Activated CD4-positive, alpha-beta T cell treated with anti-CD3 and anti-CD28 coated beads, Interleukin-2, amount 10 ng/mL, durations not matched to agents 7 days and 5 days (primary cell): ENCODE measurements at places on chromosomes 1 and 21. TPM values are rescaled to one million over a fixed set of nuclear protein-coding genes. Genes with fewer than 3 reads are reported as not detected.

DNA sequence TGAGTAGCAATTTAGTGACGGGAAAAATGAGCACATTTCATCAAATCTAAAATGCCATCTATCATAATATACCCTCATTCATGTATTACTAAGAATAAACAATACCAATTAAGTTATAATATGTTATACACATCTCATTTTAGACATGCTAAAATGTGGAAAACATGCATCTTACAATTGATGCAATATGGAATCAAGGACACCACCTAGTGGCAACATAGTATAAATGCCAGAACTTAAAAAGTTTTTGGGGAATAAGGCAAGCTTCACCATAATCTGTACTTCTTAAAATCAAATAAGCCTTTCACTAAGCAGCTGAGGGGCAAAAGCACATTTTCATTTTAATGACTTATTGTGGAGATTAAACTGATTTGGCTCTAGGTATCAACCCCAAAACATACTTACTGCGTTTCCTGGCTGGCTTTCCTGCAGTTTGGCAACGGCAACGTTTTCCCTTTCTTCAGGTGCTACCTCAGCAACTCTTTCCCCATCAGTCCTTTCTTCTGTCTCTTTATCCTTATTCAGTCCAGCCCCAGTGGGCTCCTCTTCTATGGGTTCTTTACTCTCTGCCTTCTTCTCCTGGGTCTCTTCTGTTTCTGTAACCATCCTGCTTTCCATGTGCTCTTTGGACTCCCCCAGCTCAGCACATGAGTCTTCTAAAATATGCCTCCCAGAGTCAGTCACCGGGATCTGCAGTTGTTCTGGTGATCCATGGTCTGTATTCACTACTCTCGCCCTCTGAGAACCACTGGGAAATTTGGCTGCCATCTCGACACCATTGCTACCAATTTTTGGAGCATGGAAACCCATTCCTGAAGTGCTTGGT lies 11.4 kb downstream of the SDE2 start:
- DNase-seq = peak; percentile 26

KLF17 gene
- not detected for total RNA-seq

DNA sequence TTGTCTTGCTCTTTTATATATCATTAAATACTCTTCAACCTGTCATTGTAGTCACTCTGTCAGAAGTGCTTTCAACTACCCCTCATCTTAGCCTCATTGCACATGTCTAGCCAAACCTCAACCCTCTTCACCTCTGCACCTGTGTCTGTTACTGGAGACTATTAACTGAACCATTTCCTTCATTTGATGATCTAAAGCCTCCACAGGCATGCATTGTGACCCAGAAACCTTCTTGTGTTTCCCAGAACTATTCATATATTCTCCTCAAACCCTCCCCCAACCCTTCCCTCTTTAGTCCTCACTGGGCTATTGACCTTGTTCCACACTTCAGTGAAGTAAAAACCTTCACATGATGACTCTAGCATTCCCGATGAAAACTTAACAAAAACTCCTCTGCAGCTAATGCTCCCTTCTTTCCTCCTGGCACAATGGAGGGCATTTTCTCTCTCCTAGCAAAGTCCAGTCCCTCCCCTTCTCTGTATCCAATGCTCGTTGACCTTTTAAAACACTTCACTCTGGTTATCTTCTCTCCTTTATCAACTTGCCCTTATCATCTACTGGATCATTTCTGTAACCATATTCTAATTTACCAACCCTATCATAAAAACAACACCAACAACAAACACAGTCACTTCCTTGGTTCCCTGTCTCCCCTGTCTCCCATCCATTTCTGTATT lies 86.1 kb downstream of the BACH1 start:
- DNase-seq = no peak

ZBTB8A gene
- 0.20 TPM for total RNA-seq

CA6 gene
- 0.31 TPM for total RNA-seq

CLDN17 gene
- total RNA-seq = not detected

- DNase-seq = peak; percentile 46
Observed at GRCh38 chr1:86741947-86742572, 37.7 kb downstream of the SH3GLB1 start.

SYT2 gene
- not detected for total RNA-seq

DNA sequence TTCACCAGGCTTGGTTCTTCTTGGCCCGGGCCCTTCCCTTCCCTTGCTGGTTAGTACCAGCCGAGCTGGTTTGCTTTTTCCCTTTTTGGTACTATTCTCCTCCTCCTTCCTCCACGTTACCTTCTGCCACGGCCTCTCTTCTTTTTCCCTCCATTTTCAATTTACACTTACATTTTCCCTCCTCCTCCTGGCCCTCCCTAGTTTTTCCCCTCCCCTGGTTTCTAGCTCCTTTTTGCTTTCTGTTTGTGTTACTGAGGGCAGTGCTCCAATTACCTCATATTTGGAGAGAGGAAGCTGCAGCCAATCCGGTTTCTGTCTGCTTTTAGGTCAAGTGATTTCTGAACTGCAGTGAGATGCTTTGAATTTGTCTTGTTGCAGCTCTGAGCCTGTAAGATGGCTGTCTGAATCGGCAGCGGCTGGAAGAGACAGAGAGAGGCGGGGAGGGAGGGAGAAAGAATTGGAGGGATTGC lies 63.7 kb downstream of the MACF1 start:
- peak; percentile 21 for DNase-seq

GRCh38 chr1:222047366-222047765 lies 305.5 kb upstream of the DUSP10 start:
- DNase-seq = no peak

DNA sequence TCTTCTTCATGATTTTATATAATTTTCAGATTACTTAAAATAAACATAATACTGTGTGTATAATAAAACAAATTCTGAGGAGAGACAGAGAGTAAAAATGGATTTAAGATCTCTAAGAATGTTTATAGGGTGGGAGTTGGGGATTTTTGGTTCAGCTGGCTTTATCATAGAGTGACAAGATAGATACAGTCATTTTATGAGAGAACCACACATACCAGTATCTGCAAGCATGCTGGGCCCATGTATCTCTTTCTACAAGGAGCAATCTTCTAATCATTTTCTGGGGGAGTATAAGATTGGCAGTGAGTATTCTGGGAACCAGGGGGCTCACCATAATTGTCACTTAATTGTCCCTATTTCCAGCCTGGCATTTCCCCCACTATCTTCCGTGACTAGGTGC lies 64.3 kb upstream of the DUSP10 start:
- DNase-seq = no peak

GRCh38 chr1:21634806-21635535 lies 34.2 kb downstream of the RAP1GAP start:
- no peak for DNase-seq

DNA sequence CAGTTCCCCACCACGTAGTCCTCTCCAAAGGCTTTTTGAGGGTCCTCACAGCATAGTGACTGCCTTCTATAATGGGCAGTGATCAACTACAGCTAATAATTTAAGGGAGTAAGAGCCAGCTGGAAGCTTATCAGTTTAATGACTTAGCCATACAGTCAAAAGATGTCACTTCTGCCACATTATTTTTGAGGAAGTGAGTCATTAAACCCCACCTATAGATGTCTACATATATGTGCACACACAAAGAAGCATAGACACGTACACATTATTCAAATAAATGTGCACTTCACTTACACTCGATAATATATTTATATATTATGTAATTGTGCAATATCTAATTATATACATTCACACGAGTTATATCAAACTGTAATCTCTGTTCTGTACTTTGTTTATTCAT lies 1704.7 kb downstream of the KCNT2 start:
- no peak for DNase-seq

DNA sequence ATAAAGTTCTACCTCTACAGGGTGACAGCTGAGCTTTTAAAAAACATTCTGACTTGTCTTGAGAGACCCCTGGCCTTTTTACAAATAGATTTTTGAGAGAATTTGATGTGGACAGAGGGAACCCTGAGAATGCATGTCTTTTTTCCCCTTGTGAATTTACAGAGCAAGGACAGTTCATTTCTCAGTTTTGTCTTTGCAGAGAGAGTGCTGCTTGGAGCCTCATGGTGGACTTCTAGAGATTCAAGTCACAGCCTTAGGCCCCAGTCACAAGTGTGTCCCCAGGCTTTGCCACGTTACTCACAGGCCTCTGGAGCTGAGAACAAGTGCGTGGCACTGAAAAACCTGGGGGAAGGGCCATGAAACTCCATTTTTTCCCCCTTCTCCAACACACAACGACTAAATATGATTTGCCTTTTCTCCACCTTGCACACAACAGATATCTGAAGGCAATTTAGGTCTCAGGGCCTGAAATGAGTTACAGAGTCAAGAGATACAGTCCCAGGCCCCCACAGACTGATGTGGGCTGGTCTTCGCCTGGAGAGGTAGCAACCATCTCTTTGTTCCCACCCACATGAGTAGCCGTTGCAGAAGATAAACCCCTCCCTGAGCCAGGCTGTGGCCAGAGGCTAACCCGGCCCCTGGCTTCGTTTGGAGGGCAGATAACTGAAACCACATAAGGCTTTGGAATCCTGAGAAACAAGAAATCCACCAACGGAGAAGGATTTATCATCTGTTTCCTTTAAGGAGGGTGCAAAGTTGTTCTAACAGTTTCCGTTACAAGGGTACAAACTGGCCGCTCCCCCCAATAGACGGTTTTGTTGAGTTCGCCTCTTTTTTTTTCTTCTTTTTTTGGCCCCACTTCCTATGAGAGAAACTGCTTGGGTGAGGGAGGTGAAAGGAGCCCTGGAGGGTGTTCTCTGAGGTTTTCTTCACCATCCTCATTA lies 1.0 kb upstream of the PIGV start:
- peak; percentile 32 for DNase-seq

DNA sequence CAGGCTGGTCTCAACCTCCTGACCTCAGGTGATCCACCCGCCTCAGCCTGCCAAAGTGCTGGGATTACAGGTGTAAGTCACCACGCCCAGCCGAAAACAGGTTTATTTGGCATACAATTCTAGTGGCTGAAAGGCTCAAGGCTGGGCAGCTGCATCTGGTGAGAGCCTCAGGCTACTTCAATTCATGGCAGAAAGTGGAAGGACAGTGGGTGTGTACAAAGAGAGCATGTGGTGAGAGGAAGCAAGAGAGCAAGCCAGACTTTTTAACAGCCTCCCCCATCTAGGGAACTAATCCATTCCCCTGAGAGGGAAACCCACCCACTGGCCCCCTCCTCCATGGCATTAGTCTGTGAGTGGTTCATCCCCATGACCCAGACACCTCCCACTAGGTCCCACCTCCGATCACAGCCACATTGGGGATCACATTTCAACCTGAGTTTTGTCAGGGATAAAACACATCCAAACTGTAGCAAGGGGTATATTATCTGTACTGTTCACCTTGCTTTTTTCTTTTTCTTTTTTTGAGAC lies 9.5 kb downstream of the BMP8A start:
- DNase-seq = no peak

- no peak for DNase-seq
Observed at GRCh38 chr1:79667166-79667565, 660.6 kb upstream of the ADGRL4 start.

- DNase-seq = no peak
Observed at GRCh38 chr1:168893359-168893801, 164.4 kb upstream of the DPT start.

COL9A2 gene
- 1.9 TPM for total RNA-seq

OR2G6 gene
- total RNA-seq = not detected

OTUD7B gene
- total RNA-seq = 10.6 TPM

NEGR1 gene
- total RNA-seq = not detected

KIAA0040 gene
- 67.1 TPM for total RNA-seq

PTAFR gene
- total RNA-seq = 0.56 TPM

FRRS1 gene
- 2.1 TPM for total RNA-seq

GRCh38 chr1:211739671-211740411 lies 64.4 kb upstream of the NEK2 start:
- DNase-seq = peak; percentile 21

AGO1 gene
- 22.4 TPM for total RNA-seq

MYOG gene
- total RNA-seq = not detected

KCNE1 gene
- total RNA-seq = 0.27 TPM

SLC9C2 gene
- not detected for total RNA-seq

AMY2B gene
- 8.5 TPM for total RNA-seq

LGR6 gene
- total RNA-seq = not detected

TEDDM1 gene
- not detected for total RNA-seq

DNA sequence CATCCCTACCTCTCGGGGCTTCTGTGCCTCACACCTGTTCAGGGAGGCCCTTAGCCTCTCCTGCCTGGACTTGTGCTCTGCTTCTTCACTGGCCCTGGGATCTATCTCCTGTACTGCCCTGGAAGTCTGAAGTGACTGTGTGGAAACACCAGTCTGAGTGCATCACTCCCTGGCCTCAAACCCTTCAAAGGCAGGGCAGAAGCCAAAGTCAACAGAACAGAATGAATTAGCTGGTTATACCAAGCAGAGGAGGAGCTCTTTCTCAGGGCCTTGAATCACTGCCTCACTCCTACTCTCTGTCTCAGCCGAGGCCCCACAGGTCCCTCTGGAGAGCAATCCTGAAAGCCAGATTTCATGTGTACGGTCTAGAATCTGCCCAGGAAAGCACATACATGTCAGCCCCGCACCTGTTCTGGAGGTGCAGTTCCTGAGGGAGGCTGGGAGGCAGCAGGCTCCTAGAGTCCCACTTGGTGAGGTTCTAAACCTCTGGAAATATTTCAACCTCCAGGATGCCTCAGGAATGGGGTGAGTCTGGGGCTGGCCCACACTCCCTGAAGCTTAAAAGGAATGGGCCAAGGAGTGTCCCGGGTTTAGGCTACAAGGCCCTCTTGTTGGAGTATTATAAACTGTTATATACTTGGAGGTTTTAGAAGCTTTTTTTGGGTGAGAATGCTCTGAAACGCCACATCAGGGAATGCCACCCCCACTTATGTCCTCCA lies 98.3 kb downstream of the ABCA4 start:
- no peak for DNase-seq

- no peak for DNase-seq
Observed at GRCh38 chr1:18879791-18880309, 20.4 kb upstream of the TAS1R2 start.

DNA sequence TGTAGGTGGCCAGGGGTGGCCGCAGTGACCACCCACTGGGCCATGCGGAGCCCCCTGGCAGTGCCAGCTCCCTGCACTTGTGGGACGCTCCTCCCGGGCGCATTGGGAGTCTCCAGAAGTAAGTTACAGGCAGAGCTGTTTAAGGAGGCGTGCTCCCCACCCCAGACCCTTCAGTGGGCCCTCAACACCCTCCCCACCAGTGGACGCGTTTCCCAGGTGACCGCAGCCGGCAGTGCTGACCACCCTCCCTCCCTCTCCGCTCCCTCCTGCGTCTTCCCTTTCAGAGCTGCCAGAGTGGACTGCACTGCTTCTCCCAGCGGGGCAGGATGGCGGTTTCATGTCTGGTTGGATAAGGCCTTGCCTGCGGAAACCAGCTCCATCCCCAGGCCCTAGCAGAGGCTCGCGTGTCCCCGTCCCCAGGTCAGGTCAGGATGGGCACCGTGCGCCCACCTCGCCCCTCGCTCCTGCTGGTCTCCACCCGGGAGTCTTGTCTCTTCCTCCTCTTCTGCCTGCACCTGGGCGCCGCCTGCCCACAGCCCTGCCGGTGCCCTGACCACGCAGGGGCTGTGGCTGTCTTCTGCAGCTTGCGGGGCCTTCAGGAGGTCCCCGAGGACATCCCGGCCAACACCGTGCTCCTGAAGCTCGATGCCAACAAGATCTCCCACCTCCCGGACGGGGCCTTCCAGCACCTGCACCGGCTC lies 1.1 kb downstream of the LRRC3 start:
- DNase-seq = no peak
